Retinal pigment epithelial cell (primary cell): ENCODE measurements at places on chromosomes 4 and X.

GRCh38 chr4:124530464-124531077 is 182.0 kb downstream of the ANKRD50 start:
- DNase-seq, result peak; percentile 9

- no peak for DNase-seq
Observed at GRCh38 chr4:114108869-114109268, 129.4 kb upstream of the ARSJ start.

GRCh38 chr4:156295676-156296195 is 342.1 kb upstream of the CTSO start:
- DNase-seq, result peak; percentile 31

DNA sequence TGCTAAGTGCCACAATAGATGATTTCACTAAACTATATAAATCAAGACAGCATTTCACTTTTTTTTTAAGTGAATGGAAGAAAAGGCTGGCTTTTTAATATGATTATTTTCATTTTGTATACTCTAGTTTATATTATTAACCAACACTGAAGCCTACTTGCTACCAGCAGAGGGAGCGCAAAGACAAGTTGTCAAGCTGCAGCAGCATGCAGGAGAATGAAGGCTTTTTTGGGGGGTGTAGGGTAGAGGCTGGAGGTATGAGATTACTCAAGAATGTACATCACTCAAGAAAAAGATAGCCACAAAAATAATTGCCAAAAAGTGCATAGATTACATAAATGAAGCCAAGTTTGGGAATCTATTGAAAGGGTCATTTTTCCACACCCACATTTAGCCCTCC is 519.5 kb downstream of the FGF13 start:
- no peak for DNase-seq

GRCh38 chr4:95107004-95107403 is 349.2 kb downstream of the BMPR1B start:
- no peak for DNase-seq

DNA sequence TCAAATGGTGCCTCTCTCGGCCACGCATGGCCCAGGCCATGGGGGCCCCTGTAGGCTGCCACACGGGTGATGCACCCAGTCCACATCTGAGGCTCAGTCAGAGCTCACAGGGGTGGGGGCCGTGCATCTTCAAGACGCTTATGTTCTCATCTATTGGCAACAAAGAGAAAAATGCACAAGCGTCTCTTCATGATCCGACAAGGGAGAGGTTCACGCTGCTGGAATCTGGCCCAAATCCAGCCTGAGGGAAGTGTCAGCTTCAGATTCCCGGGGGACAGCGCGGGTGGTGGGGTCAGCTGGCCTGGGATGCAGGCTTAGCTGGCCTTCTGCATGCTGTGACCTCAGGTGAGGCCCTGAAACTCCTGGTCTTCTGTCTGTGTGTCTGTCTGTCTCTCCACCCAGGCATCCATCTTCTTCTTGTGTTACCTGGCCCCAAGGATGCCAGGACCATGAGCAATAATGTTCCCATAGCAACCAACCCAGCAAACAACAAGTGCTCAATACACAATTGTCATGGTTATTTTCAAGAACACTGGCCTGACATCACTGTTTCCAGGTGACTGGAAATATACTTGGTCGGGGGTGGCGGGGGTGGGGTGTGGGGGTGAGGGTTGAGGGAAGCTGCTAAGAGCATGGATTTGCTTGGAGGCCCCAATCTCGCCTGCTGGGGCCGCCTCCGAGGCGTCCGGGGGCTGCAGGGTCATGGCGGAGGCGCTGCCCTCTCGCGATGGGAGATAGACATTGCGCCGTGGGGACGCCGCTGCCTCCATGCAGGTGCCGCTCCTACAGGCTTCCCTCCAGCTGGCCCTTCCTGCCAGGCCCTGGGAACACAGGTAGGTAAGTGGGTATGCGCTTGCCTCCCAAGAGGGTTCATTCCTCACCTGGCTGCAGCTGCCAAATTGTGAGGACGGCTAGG is 48.3 kb downstream of the ABLIM2 start:
- no peak for DNase-seq

- DNase-seq, result no peak
Observed at GRCh38 chr4:64774626-64775025, 365.4 kb upstream of the TECRL start.

- DNase-seq, result no peak
Observed at GRCh38 chr4:115781528-115782146, 668.2 kb upstream of the NDST4 start.
